Osteoblast (primary cell): ENCODE measurements at places on chromosomes 13 and 19. TPM values are rescaled to one million over a fixed set of nuclear protein-coding genes. Genes with fewer than 3 reads are reported as not detected.

DNA sequence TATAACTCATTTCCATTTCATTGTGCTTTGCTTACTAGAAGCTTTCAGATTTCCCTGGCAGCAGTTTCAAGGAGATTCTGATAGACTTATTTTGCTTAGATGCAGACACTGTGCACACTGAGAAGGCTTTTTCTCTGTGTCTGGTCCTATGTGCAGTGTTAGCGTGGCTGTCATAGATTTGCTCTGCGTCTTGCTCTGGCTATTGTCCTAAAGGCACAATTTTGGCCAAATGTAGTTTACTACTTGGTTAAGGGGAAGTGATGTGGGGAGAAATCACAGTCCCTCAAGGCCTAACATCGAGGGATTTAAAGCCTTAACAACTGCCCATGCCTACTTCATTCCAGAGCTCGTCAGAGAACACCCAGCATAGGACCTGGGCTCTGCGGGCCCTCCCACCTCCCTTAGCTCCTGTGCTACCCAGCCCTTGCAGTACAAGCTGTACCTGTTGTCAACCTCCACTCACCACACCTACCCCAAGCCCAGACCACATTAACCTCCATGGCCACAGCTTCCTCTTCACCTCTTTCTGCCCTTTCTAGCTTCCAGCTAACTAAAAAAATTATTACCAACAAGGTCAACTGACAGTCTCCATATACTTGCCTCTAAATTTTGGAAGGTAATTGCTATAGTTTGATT, 38.9 kb upstream of the KATNAL1 start:
- H3K4me3 ChIP-seq, result no peak overlapping the region
- H3K4me1 ChIP-seq, result peaks cover 12% of the 10 kb centered on the region
- H3K36me3 ChIP-seq, result no peaks in the 10 kb centered on the region
- H3K27me3 ChIP-seq, result no peaks in the 10 kb centered on the region
- no peak overlapping the region for H3K27ac ChIP-seq

DNA sequence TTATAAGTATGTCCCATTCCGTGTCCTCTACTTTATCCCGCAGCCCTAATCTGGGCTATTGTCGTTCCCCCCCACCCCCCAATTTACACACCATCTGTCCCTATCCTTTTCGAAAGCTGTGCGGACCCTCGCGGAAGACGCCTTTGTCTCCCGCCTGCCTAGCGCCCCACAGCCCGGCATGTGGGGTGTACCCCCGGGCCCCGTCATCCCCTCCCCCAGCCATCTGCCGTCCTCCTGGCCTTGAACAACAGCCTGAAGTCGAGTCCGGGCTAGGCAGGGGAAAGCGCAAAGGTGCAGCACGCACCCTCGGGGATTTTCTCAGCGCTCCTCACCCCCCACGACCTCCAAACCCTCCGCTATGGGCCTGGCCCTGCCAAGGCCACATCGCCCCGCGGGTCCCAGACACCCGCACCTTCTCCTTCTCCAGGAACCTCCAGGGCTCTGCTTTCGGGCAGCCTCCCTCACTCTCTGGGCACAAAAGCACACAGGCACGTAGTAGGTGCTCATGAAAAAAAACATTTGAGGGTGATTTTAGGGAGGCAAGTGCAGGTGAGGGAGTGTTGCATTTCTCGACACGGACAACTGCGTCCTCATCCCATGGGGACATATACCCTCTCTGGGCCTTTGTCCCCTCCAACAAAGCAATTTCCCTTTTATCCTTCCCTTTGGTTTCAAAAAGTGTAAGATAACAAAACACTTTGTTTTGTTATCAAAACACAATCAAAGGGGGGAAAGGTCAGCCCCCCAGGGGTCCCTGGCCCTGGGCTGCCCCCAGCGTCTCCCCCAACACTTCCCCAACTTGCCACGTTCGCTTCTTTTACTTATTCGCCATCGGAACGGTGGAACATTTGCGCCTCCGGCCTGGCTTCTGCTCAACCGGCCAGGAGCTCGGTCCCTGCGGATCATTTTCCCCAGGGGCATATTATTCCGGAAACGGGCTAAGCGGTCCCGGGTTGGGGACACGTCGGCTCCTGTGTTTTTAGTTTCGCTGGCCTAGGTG, 16.4 kb downstream of the CCDC124 start:
- H3K27me3 ChIP-seq, result peaks cover 55% of the 10 kb centered on the region
- H3K27ac ChIP-seq, result no peak overlapping the region
- peaks cover 9% of the 10 kb centered on the region for H3K4me1 ChIP-seq
- H3K36me3 ChIP-seq, result no peaks in the 10 kb centered on the region
- H3K4me3 ChIP-seq, result no peak overlapping the region

GRCh38 chr19:38912600-38913514, 871 bp upstream of the CCER2 start:
- no peak overlapping the region for H3K27ac ChIP-seq
- no peak overlapping the region for H3K4me3 ChIP-seq
- H3K4me1 ChIP-seq, result no peaks in the 10 kb centered on the region
- no peaks in the 10 kb centered on the region for H3K36me3 ChIP-seq

DNA sequence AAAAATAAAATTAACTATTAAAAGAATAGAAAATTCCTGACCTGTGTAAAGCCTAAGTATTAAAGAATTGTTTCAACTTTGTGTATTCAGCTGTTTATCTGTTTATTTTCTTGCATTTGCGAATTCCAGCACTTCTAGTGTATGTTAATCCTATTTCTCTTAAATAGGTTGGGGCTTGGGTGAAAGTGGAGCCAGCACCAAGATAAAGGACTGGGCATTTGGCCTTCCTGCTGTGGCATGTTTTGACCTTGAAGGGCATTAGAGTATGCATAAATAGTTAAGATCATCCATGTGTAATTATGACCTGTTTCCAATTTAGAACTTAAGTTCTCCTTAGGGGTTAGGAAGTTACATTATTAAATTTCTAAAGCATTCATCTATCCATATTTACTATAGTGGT, 151.3 kb downstream of the NBEA start:
- H3K27ac ChIP-seq, result no peak overlapping the region
- DNase-seq, result no peak
- H3K4me1 ChIP-seq, result no peaks in the 10 kb centered on the region
- H3K4me3 ChIP-seq, result no peak overlapping the region
- no peaks in the 10 kb centered on the region for H3K27me3 ChIP-seq

DNA sequence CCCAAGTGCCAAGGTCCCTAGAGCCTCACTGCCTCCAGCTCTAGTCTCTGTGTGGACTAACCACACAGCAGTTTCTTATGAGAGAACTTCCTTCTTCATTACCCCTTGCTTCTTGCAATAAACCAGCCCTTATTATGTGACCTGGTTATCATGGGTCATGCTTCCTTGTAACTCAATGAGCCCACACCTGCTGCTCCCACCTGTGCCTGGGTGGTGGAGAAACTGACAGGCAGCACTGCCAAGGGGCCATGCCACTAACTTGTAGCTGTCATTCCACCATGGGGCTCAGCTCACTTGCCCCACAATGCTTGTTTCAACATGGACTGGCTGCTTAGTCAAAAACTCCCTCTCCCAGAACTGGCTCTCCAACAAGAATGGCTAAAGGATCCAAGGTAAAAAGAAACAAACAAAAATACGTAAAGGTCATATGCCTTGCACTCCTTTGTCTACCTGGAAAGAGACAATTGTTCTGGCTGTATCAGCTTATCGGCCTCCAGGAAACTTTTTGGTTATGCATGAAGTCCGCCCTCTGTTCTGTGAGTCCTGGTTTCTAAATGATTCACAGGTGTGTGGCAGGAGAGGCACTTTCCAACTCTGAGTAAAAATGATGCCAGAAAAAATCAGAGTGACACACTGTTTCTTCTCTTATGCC, 446.4 kb downstream of the COG6 start:
- peaks cover 10% of the 10 kb centered on the region for H3K4me1 ChIP-seq
- H3K27ac ChIP-seq, result no peak overlapping the region

- H3K36me3 ChIP-seq, result no peaks in the 10 kb centered on the region
- no peaks in the 10 kb centered on the region for H3K27me3 ChIP-seq
- no peak for DNase-seq
- no peak overlapping the region for H3K27ac ChIP-seq
- H3K4me3 ChIP-seq, result no peak overlapping the region
Observed at GRCh38 chr13:48625413-48626076, 28.2 kb upstream of the CYSLTR2 start.

GRCh38 chr13:113053376-113053775, 52.2 kb upstream of the F7 start:
- H3K27me3 ChIP-seq, result peaks cover 59% of the 10 kb centered on the region
- no peaks in the 10 kb centered on the region for H3K4me1 ChIP-seq
- H3K27ac ChIP-seq, result no peak overlapping the region
- H3K4me3 ChIP-seq, result no peak overlapping the region
- DNase-seq, result no peak

- no peak overlapping the region for H3K27ac ChIP-seq
- DNase-seq, result no peak
- H3K4me3 ChIP-seq, result no peak overlapping the region
- no peaks in the 10 kb centered on the region for H3K4me1 ChIP-seq
- H3K27me3 ChIP-seq, result no peaks in the 10 kb centered on the region
Observed at GRCh38 chr13:92735909-92736308, 490.7 kb upstream of the GPC6 start.

- no peaks in the 10 kb centered on the region for H3K27me3 ChIP-seq
- no peak overlapping the region for H3K4me3 ChIP-seq
- DNase-seq, result no peak
Observed at GRCh38 chr13:60369242-60369641, 27.8 kb upstream of the TDRD3 start.

GRCh38 chr19:31892060-31892459, 453.4 kb upstream of the ZNF507 start:
- H3K27ac ChIP-seq, result no peak overlapping the region
- H3K4me1 ChIP-seq, result no peaks in the 10 kb centered on the region
- no peaks in the 10 kb centered on the region for H3K36me3 ChIP-seq
- H3K27me3 ChIP-seq, result no peaks in the 10 kb centered on the region
- no peak for DNase-seq
- no peak overlapping the region for H3K4me3 ChIP-seq

- H3K27me3 ChIP-seq, result no peaks in the 10 kb centered on the region
- H3K36me3 ChIP-seq, result no peaks in the 10 kb centered on the region
- no peak overlapping the region for H3K4me3 ChIP-seq
- no peak overlapping the region for H3K27ac ChIP-seq
- no peaks in the 10 kb centered on the region for H3K4me1 ChIP-seq
Observed at GRCh38 chr13:83995930-83996329, 113.7 kb upstream of the SLITRK1 start.

DNA sequence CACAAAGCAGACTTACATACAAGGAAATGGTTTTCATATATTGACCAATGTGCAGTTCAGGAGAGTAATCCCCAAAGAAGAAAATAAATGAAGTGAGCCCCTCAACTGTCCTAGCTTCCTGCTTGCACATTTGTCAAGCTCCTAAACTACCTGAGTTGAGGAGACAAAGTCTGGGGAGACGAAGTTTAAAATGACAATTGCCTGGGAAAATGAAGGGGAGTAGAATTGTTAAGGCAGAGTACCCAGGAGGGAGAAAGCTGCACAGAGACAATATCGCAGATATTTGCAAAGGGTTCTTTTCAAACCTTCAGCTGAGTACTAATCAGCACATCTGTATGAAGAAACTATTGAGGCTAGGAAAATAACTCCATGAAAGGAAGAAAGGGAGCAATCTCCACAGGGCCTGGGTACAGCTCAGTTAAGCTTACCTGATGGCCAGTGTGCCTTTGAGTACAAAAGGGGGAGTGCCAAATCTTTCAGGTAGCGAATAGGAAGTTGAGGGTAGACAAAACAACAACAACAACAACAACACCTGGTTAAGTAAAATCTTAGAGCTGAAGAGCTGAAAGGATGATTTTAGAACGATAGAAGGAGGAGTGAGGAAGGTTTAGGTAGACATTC, 1700.1 kb upstream of the PRR20A start:
- H3K27me3 ChIP-seq, result no peaks in the 10 kb centered on the region
- DNase-seq, result no peak
- H3K36me3 ChIP-seq, result no peaks in the 10 kb centered on the region
- H3K27ac ChIP-seq, result no peak overlapping the region

DNA sequence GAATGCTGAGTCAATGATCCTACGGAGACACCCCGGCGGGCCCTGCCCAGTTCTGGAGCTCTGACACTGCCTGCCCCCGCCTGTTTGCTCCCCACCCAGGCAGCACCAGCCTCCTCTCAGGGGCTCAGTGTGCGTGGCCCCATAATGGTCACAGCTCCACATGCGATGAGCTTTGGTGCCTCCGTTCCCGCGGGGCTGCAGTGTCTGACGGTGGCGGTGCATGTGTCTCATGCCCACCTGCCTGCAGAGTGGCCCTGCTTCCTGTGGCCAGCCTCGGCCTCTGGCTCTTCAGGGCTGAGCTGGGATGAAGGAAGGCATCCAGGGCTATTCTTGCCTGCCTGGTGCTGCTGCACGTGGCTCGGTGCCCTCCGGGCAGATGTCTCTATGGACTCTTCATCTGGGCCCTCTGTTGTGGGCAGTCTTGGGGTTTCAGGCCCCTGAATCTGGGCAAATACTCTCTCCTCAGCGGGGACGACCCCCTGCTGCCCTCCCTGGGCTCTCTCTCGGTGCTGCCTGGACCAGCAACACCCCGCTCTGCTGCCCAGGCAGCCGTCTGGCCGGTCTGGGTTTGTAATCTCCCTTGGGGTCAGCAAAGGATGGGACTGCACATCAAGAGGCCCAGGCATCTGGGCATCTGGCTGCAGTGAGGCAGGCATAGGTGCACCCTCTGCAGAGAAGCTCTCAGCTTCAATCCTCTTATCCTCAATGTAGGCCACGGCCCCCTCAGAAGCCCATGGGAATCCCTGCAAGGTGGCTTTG, 19.3 kb upstream of the TMEM255B start:
- no peaks in the 10 kb centered on the region for H3K36me3 ChIP-seq
- H3K27ac ChIP-seq, result no peak overlapping the region
- peaks cover 9% of the 10 kb centered on the region for H3K4me1 ChIP-seq
- H3K4me3 ChIP-seq, result no peak overlapping the region

DNA sequence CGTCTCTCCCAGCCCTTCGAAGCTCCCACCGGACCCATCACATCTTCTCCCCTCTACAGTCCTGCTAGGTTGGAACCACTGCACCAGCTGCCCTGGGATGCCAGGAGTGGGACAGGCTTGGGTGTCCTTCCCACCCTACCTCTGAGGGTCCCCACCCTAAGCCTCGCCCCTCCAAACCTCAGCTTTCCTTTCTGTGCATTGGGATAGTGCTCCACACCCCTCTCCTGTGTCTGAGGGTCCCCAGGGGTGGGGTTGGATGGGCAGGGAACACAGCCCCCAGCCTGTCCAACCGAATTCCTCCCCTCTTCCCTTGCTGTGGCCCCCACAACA, 1.9 kb upstream of the BCL3 start:
- H3K36me3 ChIP-seq, result peaks cover 15% of the 10 kb centered on the region
- H3K4me1 ChIP-seq, result peaks cover 58% of the 10 kb centered on the region
- no peaks in the 10 kb centered on the region for H3K27me3 ChIP-seq
- DNase-seq, result no peak
- peak overlapping the region; percentile 47 for H3K27ac ChIP-seq

GRCh38 chr13:75217949-75218348, 264.0 kb downstream of the TBC1D4 start:
- no peaks in the 10 kb centered on the region for H3K36me3 ChIP-seq
- DNase-seq, result peak; percentile 43
- no peaks in the 10 kb centered on the region for H3K27me3 ChIP-seq
- H3K4me3 ChIP-seq, result no peak overlapping the region
- H3K4me1 ChIP-seq, result peaks cover 9% of the 10 kb centered on the region

- no peak for DNase-seq
- H3K4me1 ChIP-seq, result no peaks in the 10 kb centered on the region
- H3K27ac ChIP-seq, result no peak overlapping the region
- H3K4me3 ChIP-seq, result no peak overlapping the region
- peaks cover 65% of the 10 kb centered on the region for H3K27me3 ChIP-seq
Observed at GRCh38 chr19:49953416-49953815, 7.6 kb downstream of the SIGLEC11 start.

The MRPL4 gene
- 37.1 and 37.3 TPM in 2 replicates for total RNA-seq

The PRTN3 gene
- not detected in 2 replicates for total RNA-seq

The ZNF541 gene
- under 0.01 TPM in 2 replicates for total RNA-seq

The PDS5B gene
- 23.2 and 28.9 TPM in 2 replicates for total RNA-seq

The CEACAM20 gene
- not detected in 2 replicates for total RNA-seq

The ZNF256 gene
- 5.8 and 5.9 TPM in 2 replicates for total RNA-seq
